ENCODE measurements at places on chromosomes 3 and 15.

- no peak for DNase-seq
Observed at GRCh38 chr3:141914311-141914710, 37.9 kb downstream of the ATP1B3 start.

DNA sequence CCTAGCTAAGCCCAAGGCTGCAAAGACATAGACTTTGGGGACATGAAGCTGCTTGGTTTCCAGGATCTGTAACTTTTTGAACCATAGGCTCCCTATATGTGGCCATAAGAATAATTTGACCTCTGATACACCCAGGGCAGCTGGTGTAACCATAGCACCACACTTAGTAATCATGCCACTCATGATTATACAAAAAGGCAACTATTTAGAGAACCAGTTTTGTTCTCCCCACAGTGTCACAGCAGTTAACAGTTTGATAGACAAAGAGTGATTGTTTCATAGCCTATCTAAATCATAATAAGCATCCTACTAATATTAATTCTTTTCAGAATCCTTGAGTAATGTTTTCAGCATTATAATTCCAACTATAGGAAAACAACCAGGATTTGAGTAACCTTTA, 334.9 kb downstream of the NEK10 start:
- DNase-seq = no peak

DNA sequence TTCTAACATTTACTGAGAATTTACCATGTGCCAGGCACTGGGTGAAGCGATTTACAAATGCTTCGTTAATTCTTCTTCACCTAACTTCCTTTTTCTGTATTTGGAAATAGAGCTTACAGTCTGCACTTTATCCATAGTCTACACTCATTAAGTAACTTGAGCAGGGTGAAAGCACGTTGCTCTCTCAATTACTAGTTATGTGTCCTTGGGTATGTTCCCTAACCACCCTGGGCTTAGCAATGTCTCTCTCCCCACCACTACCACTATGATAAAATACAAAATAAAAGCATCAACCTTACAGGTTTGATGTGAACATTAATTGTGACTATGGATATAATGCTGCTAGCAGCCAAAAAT, 172.9 kb upstream of the SLC2A2 start:
- no peak for DNase-seq

GRCh38 chr3:101017017-101017416, 23.8 kb upstream of the ABI3BP start:
- DNase-seq = no peak

- DNase-seq = no peak
Observed at GRCh38 chr3:62592408-62592807, 219.1 kb upstream of the FEZF2 start.

- DNase-seq = no peak
Observed at GRCh38 chr15:92164327-92165000, 229.2 kb upstream of the ST8SIA2 start.

DNA sequence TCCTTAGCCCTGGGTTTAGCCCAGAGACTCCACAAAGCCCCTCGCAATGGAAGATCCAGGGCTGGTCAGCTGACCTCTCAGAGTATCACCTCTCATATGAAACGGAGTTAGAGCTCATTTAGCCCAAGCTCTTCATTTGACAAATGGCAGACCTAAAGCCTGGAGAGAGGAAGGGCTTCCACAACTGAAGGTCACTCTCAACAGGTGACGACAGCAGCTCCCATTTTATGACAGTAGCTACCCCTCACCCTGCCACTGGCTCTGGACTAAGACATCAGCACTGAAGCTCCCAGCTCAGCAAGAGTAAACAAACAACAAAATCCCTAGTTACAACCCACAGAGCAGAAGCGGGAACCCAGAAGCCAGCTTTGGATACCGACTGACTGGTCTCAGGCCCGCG, 33.7 kb downstream of the TLE3 start:
- no peak for DNase-seq

- no peak for DNase-seq
Observed at GRCh38 chr3:50627407-50628051, 10.6 kb downstream of the MAPKAPK3 start.

- DNase-seq = no peak
Observed at GRCh38 chr3:72595927-72596610, 252.2 kb downstream of the SHQ1 start.
